CMK (cell line): ENCODE measurements at places on chromosomes 1 and 21.

DNA sequence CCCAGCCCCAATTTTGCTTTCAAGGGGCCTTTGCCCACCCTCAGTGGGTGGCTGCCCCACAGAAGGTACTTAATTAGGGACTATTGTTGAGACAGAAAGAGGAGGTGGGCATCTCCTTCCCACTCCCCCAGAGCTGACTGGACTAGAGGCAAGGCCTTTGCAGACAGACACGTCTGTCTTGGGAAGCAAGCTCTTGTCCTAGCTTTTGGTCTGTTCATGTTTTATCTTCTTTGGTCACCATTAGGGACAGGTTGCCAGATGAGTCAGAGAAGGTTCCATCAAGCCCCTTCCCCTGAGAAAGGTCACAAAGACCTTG lies 27.7 kb downstream of the PTAFR start:
- no peak for DNase-seq

DNA sequence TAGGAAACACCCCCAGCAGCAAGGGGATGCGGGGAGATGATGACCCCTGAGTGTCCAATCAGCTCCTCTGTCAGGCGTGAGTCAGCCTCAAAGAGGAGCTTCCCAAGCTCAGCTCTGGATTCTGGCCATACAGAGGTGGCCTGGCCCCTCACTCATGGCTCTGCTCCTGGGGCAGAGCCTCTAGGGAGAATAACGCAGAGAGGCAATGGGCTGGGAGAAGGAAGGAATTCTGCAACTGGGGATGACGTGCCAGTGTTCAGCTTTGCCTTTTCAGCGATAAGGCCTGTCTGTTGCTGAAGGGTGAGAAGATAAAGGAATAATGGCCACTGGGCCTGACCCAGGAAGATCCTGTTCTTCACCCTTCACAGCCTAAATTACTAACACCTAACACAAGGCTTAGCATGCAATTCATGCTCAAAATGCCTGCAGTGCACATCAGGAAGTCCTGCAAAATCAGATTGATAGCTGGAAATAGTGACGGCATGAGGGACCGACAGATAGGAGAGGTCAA lies 92.2 kb downstream of the TBX19 start:
- DNase-seq: peak; percentile 94

DNA sequence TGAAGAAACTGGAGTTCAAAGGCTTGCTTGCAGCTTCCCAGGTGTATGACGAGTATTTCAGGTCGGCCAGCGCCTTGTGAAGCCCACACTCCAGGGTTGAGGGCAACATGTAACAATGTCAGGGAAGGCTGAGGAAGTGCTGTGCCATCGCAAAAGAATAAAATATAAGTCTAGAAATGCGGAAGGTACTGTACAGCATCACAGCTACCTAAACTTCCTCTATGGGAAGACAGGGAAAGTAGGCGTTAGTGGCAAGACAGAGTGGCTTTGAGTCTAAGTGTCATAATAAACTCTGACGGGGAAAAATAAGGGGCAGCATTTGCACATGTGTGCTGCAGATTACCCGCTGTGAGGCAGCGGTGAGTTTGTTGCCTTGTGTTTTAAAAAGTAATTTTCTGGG lies 28.9 kb downstream of the DOP1B start:
- DNase-seq: no peak

DNA sequence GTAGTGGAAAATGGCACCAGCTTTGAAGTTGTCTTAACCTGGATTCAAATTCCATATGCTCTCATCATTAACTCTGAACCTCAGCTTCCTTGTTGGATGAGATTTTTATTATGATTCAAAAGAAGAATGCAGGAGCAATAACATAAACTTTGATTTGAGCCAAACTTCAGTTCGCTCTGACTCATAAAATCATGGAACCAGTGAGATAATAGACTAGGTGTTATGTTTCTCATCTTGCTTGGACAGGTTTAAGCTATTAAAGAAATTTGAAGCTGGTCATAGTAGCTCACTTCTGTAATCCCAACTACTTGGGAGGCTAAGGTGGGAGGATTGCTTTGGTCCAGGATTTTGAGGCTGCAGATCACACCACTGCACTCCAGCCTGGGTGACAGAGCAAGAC lies 172.8 kb downstream of the CLEC20A start:
- DNase-seq: no peak

GRCh38 chr1:189530162-189530561 lies 947.5 kb downstream of the BRINP3 start:
- DNase-seq: no peak

DNA sequence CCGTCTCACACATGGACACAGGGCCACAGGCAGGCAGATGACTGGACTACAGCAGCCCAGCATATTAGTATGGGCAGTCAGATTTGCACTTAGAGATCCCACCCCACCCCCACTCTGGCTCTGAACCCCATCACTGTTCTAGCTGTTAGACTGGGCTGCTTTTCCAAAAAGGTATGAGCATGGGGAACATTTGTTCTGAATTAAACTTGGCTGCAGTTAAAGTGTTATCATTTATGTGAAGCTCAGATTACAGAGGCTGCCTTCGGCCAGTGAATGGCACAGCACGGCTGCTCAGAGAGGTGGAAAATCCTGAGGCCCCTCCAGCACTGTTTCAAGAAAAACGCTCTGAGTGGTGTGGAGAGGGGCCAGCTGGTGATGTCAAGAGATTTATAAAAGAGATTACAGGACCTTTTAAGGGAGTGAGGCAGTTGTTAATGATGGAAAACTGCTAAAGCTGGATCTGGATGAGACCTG lies 6.9 kb upstream of the NOS1AP start:
- DNase-seq: no peak

DNA sequence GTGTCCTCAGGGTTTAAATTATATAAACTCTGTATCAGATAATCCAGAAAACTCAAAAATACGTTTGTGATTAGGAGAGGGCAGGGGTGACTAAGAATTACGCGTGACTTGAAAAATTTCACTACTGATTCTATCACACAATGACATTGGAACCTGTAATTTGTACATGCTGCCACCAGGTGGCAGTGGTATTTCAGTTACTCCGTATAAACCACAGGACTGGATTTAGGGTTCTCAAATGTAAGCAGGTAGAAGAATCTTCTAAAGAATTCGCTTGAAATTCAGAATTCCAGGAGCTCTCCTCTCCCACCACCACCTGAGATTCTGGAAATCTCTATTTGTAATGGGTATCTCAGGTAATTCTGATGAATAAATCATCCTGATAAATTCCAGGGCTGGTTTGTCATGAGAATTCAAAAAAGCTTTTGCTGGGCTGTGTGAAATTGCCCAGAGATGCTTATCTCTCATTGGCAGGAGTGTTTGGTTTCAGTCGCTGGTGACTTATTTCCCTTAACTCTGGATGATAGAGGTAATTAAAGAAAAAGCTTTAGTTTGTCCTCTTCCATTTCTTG lies 1.7 kb upstream of the KRTAP7-1 start:
- peak; percentile 37 for DNase-seq
